ENCODE measurements at places on chromosomes 3 and 15.
A peak's percentile ranks its signal among the peaks of the same experiment; 100 is the strongest.

GRCh38 chr15:32840507-32841245 is 122.9 kb downstream of the GREM1 start:
- DNase-seq: no peak

DNA sequence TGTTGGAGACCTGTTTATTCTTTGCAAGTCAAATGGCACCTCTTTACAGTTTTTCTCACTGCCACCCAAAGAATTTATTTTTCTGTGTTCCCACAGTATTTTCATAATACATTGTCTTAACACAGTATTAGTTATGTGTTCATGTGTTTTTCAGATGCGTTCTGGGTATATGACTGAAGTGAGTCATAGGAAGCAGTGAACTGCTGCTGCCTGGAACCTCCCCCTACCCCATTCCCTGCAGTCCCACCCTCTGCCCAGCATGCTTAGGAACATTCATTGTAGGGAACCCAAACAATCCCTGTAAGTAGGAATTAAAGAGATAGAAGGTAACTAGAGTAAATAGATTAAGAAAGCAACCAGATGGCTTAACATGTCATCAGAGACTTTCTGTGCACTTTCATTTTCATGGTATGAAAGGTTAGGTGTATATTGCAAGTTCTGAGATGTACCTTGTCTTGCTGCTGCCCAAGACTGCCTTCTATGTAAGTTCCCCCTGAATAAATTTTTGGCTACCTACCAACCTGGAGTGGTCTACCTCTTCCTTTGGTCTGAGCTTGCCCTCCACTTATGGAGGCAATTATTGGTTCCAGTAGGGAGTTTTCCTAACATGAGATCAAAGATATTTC is 21.9 kb upstream of the SQOR start:
- no peak for DNase-seq

DNA sequence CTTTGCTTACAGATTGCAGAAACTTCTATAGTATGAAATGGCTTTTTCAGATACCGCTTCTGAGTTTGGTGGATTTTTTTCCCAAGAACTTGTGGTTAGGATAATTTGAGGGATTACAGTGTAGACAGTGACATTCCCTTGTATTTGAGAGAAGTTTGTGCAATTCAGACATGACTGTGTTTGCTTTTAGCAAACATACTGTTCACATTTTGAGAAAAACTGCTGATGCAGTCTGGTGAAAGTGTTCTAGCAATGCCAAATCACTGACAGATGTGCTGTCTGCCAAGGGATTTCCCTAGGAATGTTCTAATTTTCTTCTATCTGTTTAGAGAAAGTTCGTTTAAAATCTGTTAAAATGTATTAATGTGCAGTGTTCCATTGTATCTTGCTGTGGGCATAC is 652.6 kb downstream of the FHIT start:
- DNase-seq: no peak

- no peak for DNase-seq
Observed at GRCh38 chr3:58588030-58588614, 10.9 kb upstream of the FAM107A start.

DNA sequence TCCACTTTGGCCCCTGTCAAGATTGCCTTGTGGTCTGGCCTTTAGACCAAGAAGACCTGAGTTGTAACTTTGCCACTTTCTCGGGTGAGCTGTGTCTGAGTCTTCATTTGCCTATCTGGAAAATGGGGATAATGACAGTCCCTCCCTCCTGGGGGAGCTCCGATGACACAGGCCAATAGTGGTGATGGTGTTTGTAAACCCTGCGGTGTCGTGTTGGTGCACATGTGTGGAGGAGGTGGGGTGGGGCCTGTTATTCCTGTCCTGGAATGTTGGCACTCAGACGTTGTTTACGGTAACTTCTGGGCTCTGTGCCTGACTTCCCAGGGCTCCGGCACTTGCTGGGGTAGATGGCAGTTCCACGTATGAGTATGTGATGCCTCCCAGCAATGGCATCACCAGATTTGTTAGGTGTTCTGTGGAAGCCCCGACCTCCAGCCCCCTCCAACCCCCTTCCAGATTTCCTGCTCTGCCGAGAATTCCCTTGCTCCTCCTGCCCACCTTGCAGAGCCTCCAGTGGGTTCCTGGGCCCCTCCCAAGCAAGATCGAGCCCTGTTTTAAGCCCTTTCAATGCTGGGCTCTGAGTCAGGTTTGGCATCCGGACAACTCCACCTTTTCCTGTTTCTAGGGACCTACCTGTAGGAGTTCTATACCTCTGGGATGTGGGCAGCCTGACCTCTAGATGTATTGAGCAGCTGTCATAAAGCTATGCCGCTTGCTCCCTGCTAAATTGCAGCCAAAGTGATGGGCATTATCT is 31.4 kb downstream of the HRH1 start:
- DNase-seq: no peak

DNA sequence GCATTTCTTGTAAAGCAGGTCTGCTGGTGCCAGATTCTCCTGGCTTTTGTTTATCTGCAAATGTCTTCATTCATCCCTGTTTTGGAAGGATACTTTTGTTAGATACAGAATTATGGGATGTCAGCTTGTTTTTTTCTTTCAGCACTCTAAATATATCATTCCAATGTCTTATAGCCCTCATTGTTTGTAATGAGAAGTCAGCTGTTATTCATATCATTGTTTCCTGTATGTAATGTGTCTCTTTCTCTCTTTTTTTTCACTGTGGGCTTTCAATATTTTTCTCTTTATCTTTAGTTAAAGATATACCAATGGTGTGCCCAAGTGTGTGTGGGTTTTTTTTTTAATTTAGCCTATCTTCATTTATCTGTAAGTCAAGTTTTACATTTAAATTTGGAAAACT is 65.6 kb upstream of the DCP1A start:
- no peak for DNase-seq

GRCh38 chr3:124777762-124778470 is 47.7 kb downstream of the UMPS start:
- DNase-seq: no peak

DNA sequence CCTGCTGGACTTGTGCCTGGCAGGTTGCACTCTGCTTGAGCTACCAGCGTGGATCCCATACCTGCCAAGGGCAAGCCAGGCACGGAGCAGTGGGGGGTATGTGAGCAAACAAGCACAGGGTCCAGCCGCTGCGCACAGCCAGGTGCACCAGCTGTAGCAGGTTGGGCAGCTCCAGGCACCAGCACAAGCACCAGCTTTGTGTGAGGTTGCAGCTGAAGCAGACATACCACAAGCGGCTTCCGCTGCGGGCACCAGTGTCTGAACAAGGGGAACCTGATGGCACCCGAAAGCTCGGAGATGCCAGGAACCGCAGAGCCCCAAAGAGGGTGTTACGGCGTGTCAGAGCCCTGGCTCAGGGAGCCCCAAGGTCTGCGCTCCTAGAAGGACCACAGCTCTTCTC is 472.7 kb upstream of the ARL6 start:
- no peak for DNase-seq

DNA sequence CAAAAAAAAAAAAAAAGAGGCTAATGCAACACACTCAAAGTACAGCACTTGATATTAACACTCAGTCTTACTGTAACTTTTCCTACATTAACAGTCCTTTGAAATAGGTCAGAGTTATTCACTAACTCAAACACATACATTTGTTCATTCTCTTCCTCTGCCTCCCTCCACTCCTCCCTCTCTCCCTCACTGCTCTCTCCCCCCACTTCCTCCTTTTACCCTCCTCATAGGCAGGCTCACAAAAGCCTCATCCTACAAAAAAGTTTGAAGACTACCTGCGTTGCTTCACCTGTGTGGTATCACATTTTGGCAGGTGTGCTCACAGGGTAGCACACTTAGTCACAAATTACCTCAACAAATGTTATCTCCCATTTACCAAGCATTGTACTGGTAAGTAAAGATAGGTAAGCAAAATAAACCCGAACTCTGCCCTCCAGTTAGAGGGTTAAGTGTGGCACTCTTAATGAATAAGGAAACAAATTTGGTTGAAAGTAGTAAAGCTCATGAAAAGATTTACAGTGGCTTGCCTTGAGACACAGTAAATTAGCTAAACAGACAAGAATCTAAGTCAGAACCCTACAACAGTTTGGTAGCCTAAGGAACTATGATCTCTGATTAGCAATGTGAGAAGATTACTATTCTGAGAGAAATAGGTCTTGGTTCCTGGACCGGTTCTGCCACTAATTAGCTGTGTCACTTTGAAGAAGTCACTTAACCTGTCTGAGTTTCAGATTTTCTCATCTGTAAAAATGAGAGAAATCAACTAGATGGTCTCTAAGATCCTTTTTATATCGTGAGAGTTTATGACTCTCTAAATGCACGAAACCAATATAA is 151.0 kb upstream of the MLF1 start:
- no peak for DNase-seq

DNA sequence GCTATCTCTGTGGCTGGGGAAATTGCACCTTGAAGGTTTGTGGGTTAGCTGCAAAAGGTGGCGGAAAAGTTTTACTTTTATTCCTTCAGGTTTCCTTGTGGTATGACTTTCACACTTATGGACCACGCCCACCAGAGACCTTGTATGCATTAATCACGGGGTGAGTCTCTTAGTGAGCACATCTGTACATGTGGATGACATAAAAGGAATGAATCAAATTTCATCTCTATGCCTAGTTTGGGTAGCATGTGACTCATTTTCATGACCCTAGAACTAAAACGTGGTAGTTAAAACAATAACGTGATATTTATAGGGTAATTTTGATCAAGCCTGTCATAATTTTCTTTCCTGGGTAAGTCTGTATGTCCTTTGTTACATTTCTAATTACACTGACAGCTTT is 141.7 kb downstream of the PDCD6IP start:
- no peak for DNase-seq

GRCh38 chr3:139827833-139828232 is 107.2 kb upstream of the CLSTN2 start:
- no peak for DNase-seq

DNA sequence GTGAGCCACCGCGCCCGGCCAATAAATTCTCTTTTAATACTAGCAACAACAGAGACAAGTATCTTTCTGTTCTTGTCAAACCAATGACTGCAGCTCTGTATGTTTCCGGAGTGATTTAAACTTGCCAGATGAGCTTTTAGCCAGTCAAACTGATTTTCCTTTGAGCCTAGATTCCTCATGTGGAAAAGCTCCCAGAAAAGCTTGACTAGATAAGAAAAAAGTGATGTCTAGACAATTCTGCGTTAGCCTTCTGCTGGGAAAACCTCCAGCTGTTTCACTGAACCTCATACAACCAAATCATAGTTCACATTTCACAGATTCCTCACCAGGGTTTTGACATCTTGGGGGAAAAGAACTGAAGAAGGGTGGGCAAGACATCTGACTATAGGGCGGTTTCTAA is 78.6 kb downstream of the MAGI1 start:
- no peak for DNase-seq

- no peak for DNase-seq
Observed at GRCh38 chr3:194851254-194851653, 165.6 kb downstream of the FAM43A start.

DNA sequence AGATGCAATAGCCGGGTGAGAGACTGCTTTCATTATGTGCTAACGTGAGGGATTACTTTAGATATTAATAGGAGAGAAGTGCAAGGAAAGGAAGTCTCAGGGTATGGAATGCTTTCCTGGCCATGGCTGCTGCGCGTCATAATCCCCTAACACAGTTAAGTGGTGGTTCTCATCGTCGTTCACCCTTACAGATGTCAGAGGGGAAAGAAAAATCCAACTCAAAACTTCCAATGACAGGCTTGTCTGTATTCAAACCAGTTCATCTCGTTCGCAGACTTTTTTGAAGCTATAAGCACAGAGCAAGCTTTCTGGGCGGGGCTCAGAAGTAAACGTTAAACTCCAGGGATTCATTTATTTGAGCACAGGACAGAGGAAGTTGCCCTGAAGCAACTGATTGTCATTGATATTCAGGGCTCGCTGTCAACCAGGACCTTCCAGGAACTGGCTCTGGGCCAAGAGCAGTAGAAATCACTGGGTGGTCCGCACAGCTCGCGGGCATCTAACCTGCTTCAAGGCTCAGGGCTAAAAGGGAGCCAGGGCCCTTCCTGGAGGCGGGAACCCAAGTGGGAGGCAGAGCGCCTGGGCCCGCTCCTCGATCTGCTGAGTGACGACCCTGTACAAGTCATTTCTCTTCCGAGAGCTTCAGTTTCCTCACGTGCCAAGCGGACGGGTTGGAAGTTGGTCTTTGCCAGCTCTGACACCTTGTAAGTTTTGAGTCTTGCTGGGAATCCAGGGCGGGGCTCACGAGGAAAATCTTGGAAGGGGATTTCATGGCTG is 1.1 kb upstream of the LPP start:
- no peak for DNase-seq

DNA sequence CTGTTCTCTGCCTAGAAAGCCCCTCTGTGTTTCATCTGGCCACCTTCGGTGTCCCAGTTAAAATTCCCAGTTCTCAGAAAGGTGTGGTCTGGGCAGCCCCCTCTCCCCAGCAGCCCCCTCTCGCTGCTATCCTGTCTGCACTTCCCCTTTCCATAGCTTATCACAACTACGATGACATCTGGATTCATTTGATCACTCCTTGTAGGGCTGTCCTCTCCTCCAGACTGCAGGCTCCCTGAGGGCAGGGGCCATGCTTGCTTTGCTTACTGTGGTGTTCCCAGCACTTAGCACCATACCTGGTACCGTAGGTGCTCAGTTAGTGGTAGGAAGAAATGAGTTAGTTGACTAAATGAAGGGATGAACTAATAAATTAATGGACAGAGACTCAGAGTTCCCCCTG is 26.3 kb upstream of the GOLGA6C start:
- no peak for DNase-seq

- no peak for DNase-seq
Observed at GRCh38 chr15:82108489-82109078, 62.8 kb upstream of the MEX3B start.

- no peak for DNase-seq
Observed at GRCh38 chr3:72906154-72906553, 18.3 kb downstream of the GXYLT2 start.

- no peak for DNase-seq
Observed at GRCh38 chr15:70083946-70084345, 13.8 kb downstream of the TLE3 start.

DNA sequence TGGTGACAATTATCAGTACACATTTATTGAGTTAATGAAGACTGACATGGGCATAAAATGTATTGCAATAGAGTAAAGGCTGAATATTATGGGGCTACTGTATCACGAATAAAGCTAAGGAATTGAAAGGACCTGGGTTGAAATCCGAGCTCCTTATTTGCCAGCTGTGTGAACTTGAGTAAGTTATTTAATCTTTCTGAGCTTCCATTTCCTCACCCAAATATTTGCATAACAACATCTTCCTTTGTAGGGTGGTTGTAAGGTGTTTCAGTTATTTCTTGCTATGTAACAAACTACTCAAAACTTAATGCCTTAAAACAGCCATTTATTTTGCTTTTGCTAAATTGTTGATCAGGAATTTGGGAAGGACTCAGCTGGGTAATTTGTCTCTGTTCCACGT is 111.1 kb upstream of the TSC22D2 start:
- no peak for DNase-seq

GRCh38 chr3:135970506-135971116 is 5.1 kb downstream of the PPP2R3A start:
- peak; percentile 88 for DNase-seq

- DNase-seq: no peak
Observed at GRCh38 chr15:52794665-52795463, 4.7 kb upstream of the ONECUT1 start.

GRCh38 chr15:50017522-50017921 is 101.5 kb downstream of the ATP8B4 start:
- DNase-seq: no peak

All from posterior cingulate gyrus (tissue), 11 donors.